Uterus (tissue), 4 donors: ENCODE measurements at places on chromosomes 1 and 21.
A peak's percentile ranks its signal among the peaks of the same experiment; 100 is the strongest.

DNA sequence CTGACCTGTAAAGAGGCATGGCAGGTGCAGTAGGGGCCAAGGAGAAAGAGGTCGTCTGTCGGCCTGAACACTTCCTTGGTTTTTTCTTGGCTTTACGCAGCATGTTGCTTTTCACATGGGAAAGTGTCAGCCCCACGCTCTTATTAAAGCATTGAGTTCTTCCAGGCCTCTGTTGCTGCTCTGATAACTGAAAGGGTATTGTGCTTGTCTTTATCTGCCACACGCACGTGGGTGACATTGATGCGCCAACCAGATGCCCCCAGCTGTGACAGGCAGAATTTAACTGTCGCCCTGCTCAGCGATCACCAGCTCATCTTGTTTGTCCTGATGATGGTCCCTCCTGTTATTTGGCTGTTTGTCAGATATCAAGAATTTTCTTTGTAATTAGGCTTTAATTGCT lies 76.5 kb downstream of the GALNT2 start:
- DNase-seq, result no peak

DNA sequence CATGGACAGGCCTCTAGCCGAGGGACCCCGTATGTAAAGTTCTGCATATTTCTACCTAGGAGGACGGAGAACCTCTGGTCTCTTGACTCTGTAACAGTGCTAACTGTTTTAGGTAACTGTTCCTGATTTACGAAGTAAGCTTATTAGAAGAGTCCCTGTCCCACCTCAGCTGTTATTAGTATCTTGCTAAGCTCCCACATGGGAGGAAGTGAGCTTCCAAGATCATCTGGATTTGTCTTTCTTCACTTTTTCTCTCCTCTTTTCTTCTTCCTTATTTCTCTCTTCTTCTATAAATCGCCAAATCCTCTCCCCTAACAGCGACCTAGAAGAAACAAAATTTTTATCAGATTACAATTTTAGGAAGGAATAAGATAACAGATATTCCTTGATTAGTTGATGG lies 4.4 kb downstream of the CD53 start:
- no peak for DNase-seq

DNA sequence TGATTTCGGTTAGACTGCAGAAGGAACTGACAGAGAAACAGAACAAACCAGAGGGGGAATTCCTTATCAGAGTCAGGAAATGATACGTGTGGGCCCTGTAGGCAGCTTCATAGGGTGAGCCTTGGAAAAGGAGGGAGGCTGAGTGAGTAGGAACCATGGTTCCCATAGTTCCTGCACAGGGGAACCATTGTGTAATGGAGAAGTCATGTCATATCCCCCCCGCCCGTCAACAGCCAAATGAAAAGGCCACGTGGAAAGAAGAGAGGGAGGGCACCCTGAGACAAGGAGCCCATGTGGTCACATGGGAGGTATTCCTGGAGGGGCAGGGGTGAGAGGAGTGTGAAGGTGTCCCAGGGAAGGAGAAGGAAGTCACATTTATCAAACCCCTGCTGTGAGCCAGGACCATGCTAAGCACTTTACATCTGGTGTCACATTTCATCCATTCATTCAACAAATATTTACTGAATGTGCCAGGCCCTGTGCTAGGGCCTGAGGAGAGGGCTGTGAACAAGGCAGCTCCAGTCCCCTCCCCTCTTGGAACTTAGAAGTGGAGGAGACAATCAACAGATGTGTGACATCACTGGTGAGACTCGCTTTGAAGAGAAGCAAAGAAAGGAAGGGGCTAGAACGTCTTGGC lies 15.7 kb upstream of the FGR start:
- DNase-seq, result no peak

- no peak for DNase-seq
These were observed 116.3 kb downstream of the AK5 start for GRCh38 chr1:77398152-77398551.

DNA sequence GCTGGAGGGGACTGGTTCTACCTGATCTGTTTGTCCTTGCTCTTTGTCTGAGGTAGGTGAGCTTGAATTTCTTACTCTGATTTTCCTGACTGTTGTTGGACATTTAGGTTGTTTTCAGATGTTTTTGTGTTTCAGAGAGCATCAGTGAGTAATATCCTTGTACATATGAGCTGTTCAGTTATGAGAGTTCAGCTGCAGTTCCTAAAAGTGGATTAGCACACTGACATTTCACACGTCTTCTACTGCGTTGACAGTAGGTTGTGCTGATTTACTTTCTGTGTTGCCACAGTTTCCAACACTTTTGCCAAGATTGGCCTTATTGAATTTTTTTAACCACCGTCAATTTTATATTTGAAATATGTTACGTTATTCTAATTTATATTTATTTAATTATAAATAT lies 27.7 kb downstream of the CXADR start:
- DNase-seq, result no peak

GRCh38 chr21:37072274-37072987 lies 440 bp downstream of the PIGP start:
- DNase-seq, result peak; percentile 84

DNA sequence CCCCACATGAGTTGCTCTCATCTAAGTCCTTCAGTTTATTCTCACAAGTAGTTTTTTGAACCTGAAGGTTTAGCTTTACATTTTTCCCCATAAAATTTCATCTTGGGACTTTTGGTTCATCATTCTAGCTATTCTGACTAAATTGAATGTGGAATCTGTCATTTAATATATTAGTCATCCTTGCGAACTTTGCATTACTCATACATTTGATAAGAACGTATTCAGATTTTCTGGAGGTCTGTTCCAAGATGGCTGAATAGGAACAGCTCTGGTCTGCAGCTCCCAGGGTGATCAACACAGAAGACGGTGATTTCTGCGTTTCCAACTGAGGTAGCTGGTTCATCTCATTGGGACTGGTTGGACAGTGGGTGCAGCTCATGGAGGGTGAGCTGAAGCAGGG lies 59.8 kb upstream of the CSF1 start:
- no peak for DNase-seq

- DNase-seq, result no peak
These were observed 337.2 kb upstream of the PROX1 start for GRCh38 chr1:213650603-213651002.

GRCh38 chr21:43840259-43840658 lies 24.8 kb upstream of the AGPAT3 start:
- DNase-seq, result no peak

DNA sequence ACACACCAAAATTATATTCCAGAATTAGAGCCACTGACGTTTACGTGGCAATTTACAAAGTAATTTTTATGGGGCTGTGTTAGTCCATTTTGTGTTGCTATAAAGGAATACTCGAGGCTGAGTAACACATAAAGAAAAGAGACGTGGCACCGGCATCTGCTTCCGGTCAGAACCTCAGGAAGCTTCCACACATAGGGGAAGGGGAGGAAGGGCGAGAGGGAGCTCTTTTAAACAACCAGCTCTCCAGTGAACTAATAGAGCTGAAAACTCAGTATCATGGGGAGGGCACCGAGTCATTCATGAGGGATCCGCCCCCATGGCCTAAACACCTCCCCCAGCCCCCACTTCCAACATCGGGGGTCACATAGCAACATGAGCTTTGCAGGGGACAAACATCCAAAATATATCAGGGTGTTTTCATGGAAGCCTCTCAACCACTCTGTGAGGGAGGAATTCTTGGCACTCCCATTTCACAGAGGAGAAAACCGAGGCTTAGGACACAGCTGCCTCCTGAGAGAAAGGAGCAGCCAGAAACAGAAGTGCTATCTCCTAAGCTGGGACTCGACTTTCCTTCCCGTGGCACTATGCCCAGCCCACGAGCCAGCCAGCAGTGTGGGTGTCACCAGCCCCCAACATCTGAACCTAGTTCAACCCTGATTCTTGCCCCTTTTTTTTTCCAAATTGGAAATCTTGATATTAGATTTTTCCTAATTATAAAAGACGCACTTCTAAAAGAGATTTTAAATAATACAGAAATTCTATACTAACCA lies 29.2 kb downstream of the MIS18A start:
- DNase-seq, result no peak

DNA sequence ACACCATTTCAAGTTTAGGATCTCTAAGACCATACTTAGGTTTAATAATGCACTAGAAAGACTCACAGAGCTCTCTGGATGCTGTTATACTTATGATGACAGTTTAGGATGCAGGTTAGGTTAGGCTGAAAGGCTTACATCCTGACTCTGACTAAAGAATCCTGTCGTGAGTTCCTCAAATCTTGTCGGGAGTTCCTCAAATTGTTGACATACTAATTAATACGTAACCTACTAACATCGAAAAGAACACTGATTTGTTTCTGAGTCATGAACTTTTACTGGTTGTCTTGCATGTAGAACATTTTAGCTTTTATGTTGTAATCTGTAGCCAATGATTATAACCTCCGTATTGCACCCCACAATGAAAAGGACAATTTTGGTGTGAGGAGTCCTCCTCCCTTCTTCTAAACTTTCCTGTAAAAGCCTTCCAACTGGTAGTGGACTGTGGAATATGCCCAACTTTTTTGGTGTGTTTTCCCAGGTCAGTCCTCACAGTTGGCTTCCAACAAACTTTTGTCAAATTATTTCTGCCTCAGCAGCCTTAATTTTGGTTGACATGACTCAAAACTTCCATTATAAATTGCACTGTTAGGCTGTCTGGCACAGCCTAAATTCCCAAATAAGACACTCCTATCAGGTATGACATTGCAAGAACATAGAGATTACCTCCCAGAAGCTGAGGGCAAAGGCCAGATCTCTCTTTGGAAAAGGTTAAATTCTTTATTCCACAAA lies 107.9 kb upstream of the PALMD start:
- no peak for DNase-seq

- no peak for DNase-seq
These were observed 22.7 kb downstream of the POFUT2 start for GRCh38 chr21:45264912-45265515.
